ENCODE measurements at places on chromosomes 16 and 17. TPM values are rescaled to one million over a fixed set of nuclear protein-coding genes. Genes with fewer than 3 reads are reported as not detected.

- DNase-seq: no peak
These were observed 290.4 kb downstream of the FOXL1 start for GRCh38 chr16:86868786-86869185.

- no peak for DNase-seq
These were observed 17.6 kb downstream of the TRPV3 start for GRCh38 chr17:3539881-3540540.

Gene PRKCB
- 28.7 TPM for total RNA-seq

- no peak for DNase-seq
These were observed 26.4 kb downstream of the DUS2 start for GRCh38 chr16:68049449-68049848.

DNA sequence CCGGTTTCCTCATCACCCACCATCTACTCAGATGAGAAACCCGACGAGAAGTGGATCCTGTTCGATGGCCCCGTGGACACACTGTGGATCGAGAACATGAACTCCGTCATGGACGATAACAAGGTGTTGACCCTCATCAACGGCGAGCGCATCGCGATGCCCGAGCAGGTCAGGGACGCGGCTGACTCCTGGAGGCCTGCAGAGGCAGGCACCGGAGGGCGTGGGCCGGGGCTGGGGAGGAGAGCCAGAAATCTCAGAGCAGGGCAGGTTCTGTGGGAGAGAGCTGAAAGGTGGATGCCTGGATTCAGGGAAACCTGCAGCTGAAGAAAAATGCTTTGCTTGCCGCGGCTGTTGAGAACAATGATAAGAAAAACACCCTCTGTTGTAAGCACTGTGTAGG, 47.2 kb upstream of the KDM6B start:
- DNase-seq: no peak

DNA sequence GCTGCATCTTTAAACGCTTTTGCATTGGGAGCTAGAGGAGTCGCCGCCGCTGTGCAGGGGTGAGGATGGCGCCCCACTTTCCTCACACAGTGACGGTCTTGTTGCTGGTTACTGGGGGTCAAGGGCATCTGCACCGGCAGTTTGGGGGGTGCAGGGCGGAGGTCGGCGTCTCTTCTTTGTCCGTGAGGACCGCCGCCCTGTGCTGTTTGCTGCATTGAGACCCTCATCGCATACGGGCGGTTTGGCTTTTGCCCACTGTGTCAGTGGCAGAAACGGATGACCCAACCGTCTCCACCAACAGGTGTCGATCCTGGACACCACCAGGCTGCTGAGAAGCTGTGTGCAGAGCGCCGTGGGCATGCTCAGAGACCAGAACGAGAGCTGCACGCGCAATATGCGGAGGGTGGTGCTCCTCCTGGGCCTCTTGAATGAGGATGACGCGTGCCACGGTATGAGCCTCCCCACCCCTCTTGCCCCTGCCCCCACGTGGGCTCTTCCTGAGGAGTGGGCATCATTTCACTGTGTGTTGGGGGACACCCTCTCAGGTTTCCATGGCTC, 61.2 kb upstream of the ENDOV start:
- DNase-seq: no peak

GRCh38 chr17:58324409-58325288, 3.9 kb downstream of the TSPOAP1 start:
- DNase-seq: peak; percentile 46

GRCh38 chr17:7824021-7824924, 9.7 kb upstream of the KDM6B start:
- no peak for DNase-seq

DNA sequence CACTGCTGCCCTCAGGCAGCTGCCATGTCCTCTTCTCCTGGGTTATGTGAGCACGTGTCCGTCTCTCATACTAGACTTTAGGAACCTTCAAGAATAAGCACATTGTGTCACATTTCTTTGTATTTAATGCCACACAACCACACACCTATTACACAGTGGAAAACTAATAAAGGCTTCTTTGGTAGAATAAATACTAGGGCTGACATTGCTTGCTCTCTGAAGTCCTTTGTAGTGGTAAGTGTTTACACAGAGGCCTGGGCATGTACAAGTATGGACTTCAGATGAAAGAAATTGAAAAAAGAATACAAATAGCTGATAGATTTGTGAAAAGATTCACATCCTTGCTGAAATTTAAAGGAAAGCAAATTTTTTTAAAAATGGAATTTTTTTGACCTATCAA, 188.1 kb upstream of the CCL2 start:
- no peak for DNase-seq

- DNase-seq: no peak
These were observed 34.0 kb downstream of the CPNE2 start for GRCh38 chr16:57126411-57126810.

DNA sequence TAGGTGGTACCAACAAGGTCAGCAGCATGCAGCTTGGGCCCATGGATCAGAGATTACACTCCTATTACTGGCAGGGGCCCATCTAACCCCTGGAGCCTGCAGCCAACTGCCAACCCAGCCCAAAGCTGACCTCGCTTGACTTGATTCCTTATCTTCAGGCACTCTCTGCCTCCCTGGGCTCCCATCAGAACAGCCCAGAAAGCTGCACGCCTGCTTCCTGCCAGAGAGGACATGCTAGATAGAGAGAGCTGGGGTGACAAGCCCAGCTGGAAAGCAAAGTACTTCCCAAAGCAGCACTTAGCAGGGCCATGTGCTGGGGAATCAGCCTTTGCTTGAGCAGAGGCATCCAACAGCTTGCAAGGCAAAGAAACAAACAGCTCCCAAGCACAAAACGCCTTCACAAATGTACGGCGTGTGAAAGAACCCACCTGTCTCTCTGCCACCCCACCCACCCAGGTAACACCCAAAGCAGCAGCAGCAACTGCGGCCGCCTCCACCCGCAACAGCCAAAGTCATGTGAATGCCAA, 74.2 kb upstream of the NLK start:
- DNase-seq: no peak

GRCh38 chr16:50653633-50654519, 27.2 kb downstream of the SNX20 start:
- DNase-seq: no peak

DNA sequence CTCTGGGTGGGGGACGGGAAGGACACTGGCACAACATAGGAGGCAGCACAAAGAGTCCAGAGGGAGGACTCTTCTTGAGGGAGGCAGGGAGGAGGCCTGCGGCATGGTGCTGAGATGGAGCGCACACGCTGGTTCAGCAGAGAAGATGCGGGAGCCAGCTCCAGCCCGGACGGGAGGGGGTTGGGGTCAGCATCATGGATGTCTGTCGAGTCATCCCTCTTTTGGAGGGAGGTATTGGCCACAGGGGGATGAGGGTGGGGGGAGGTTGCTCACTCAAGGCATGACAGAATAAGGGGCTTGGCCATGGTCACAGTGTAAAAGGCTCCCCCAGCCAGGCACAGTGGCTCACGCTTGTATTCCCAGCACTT, 19.3 kb downstream of the DCAKD start:
- no peak for DNase-seq

Data from endothelial cell (in vitro differentiated cells).